ENCODE measurements at places on chromosomes 7 and 10.
A peak's percentile ranks its signal among the peaks of the same experiment; 100 is the strongest.

GRCh38 chr10:124918906-124919305 is 23.0 kb upstream of the ZRANB1 start:
- no peak for DNase-seq

DNA sequence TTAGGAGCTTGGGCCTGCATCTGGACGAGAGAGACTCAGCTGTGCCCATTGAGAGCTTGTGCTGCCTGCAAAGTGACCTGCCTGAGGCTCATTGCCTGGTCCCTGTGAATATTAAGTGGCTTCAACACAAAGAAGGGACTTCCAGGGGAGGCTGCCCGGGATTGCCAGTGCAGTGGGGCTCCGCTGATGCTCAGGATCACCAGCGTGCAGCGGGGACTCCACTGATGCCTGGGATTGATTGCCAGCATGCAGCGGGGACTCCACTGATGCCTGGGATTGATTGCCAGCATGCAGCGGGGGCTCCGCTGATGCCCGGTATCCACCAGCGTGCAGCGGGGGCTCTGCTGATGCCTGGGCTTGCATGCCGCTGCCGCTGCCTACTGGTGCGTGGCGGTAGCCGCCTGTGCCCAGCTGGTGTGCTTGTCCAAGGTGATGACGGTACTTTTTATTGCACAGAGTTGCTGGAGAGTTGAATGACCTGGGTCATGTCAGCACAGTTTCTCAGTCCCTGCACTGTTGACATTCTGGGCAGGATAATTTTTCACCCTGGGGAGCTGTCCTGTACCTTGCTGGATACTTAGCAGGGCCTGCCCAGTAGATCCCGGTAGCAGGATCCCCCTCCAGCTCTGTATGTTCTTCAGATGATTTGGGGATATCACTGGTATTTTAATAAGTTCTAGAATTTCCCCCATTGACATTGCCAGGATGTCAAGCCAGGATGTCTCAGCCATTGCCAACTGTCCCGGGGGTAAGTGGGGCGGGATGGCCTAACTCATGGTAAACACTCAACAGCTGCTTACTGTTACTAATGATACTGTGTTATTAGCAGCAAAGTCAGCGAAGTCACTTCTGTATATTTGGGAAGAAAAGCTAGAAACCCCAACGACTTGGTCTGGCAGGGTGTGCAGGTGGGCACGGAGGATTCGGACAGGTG is 13.0 kb downstream of the DOCK1 start:
- DNase-seq = no peak

DNA sequence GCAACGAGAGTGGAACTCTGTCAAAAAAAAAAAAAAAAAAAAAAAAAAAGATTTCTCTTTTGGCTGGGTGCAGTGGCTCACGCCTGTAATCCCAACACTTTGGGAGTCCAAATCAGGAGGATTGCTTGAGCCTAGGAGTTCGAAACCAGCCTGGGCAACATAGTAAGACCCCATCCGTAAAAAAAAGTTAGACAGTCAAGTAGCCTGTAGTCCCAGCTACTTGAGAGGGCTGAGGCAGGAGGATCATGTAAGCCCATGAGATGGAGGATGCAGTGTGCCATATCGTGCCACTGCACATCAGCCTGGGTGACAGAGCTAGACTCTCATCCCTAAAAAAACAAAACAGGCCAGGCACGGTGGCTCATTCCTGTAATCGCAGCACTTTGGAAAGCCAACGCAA is 25.2 kb downstream of the PDLIM1 start:
- DNase-seq = no peak

DNA sequence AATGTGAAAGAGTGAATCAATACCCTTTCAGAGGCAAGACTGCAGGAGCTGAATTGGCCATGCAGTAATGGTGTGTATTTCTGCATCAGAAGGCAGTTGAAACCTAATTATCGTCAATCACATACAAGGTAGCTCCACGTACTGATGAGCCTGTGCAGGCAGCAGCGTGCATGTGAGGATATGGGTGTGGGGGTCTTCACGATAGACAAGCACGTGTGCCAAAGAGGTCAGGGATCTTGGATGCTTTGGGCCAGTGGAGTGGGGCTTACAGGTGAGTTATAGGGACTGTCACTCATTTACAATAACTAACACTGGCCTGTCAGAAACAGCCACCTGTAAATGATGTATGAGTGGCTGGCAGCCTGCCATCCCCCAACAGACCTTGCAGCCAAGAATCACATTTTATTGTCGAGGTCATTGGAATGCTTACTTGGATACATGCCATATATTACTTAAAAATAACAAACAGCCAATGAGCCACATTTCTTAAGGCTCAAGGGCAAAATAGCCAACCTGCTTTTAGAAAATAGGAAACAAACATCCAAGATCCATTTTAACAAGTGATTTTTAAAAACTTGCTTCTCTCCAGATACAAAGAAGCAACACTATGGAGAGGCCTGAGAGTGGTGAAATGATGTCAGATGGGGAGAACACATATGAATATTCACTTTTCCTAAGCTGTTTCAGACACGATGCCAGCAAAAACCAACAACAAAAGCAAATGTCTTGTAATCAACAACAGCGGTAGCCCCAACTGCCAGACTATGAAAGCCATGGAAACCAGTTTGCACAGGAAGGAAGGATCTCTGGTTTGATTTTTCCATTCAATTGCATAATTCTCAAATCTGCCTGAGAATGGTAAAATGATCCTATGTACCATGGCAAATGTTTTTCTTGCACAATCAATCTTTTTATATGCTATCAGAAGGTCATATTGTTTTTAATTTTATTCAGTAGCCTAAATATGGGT is 210.7 kb downstream of the SKAP2 start:
- DNase-seq = peak; percentile 39

GRCh38 chr10:124256151-124256550 is 162.6 kb downstream of the OAT start:
- DNase-seq = no peak

- DNase-seq = no peak
Measured at GRCh38 chr7:98200364-98200763, 10.9 kb upstream of the BHLHA15 start.

GRCh38 chr7:157312941-157313340 is 23.9 kb upstream of the DNAJB6 start:
- DNase-seq = no peak

GRCh38 chr7:67870396-67870795 is 873.8 kb downstream of the TYW1 start:
- no peak for DNase-seq

GRCh38 chr7:81301815-81302214 is 383.0 kb upstream of the SEMA3C start:
- DNase-seq = no peak

GRCh38 chr7:115034515-115034914 is 112.6 kb downstream of the MDFIC start:
- no peak for DNase-seq

DNA sequence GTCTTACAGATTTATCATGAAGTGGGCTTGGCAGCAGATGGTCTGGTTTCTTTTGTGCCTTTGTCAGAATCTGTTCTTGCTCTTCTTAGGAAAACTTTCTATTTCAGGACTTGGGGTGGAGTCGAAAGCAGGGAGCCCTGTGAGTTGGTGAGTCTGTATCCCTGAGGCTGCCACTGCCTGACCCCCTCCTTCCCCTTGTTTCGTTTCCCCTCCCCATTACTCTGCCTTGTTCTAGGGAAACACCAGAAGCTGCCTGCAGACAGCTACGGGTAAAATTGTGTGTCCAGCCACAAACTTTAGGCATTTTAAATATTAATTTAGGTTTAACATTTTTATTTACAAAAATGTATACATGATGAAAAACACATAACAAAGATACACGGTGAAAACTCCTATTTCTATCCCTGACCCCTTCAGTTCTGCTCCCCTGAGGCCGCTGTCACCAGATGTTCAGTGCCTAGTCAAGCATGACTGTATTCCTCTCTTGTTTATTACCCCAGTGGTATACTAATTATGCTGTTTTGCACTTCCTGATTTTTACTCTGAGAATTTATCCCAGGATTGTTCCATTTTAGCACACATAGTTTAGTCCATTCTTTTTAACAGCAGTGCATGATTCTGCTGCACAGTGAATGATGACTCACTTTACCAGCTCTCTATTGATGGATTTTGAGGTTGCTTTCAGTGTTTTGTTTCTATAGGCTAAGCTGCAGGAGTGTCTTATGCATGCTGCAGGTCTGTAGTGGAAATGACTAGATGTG is 9.1 kb downstream of the TSPAN14 start:
- DNase-seq = peak; percentile 40

- no peak for DNase-seq
Measured at GRCh38 chr10:126439942-126440341, 51.7 kb upstream of the ADAM12 start.

DNA sequence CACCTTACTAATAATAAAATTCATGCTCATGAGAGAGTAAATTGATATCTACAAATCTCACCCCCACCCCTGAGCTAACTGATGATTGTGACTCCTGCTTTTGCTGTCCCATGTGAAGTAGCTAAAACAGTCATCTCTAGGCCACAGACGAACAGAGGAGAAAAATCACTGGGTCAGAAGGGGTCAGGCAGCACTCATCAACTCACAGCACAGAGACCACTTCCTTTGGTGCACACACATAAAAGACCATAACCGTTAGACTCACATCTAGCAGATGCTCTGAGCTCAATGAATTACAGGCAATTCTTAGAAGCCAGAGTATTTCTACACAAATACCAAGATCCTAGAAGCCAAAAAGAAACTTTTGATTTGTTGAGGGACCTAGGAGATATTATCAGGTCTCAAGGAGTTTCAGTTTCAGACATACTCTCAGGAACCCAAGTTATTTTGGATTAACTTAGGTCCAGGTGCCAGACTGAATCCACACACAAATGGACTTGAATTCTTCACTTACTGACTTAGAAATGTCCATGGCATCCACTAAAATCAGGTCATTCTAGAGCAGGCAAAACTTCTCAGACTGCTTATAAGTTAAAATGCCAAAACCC is 65.0 kb upstream of the TES start:
- no peak for DNase-seq

DNA sequence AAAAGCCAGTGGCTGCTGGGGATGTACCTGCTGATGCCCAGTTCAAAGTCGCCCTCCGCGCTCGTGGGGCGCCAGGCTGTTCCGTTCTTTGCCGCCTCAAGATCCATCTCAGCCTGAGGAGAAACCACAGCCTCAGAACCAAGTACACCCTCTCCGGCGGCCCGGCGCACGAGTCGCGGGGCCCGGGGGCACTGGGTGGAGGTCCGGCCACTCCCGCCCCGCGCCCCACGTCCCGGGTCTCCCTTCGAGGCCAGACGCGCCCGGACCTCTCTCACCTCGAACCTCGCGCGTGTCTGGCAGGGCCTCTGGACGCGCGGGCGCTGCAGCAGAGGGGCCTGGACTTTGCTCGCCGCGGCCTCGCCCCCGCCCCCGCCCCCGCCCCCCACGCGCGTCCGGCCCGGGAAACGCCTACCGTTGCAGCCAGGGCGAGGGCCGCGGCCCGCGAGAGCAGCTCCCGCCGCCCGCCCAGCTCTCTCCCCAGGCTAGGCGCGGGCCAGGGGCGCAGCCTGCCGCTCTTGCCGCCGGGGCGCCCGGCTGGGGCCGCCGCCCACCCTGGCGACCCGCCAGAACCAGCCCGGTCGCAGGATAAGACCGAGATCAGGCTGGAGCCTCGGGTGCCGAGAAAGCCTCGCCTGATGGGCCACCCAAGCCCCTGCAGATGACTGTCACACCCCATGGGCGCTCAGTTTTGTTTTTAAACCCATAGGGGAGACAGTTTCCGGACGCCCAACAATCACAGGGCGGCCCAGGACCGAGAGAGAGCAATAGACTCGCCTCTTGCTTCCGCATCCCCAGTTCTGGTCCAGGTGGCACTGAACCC is at the start of gene ABCB4:
ABCB4 (minus strand) TSS at position 322 of the 820 bp plus-strand sequence; CDS start at position 107, 215 bp downstream.
- no peak for DNase-seq

DNA sequence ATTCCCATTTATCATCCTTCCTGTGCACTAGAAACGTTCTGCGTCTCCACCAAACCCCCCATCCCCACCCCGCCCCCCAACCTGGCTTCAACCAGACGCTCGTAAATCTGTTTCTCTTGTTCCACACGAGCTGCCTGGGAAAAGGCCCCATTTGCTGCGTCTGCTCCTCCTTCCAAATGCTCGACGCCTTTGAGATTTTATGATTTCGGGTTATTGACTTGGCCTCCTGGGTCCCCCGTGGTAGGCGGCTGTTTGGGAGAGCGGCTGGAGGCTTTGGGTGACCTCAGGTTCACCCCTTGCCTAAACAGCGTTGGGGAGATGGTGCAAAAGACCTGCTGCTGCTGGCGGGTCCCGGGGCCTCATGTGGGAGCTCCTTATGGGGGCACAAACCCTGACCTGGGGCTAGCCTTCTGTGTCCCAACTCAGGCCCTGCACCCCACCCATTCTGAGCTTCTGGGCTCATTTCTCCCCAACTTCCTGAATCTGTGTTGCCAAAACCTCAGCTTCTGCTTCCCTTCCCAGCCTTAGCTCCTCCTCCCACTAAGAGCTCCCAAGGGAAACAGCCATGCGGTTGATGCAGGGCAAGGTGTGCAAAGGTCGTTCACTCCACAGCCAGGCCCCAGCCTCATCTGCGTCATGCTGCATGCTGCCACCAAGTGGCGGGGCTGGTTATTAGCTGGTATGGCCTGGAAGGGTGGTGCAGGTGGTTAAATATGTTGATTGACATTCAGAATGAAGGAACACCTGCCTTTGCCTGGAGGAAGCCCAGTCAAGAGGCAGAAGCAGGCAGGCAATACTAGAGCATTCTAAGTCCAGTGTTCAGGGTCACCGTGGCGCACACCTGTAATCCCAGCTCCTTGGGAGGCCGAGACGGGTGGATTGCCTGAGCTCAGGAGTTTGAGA is 49.1 kb upstream of the ELN start:
- peak; percentile 31 for DNase-seq

GRCh38 chr7:124275411-124275810 is 242.5 kb upstream of the TMEM229A start:
- DNase-seq = peak; percentile 50

- no peak for DNase-seq
Measured at GRCh38 chr7:142896151-142896550, 10.6 kb upstream of the TRPV6 start.

- no peak for DNase-seq
Measured at GRCh38 chr10:16966991-16967865, 150.0 kb upstream of the RSU1 start.

DNA sequence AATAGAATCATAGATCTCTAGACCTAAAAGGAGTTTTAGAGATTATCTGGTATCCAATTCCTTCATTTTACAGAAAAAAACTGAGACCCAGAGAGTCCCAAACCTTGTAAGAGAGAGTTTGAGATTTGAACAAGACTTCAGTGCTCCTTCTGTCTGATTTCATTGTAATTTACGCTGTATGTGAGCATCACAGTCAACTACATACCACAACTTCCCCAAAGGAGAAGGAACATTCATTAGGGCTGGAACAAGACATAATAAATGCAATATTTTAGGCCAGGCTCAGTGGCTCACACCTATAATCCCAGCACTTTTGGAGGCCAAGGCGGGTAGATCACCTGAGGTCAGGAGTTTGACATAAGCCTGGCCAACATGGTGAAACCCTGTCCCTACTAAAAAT is 17.3 kb upstream of the PRKAR2B start:
- DNase-seq = no peak

DNA sequence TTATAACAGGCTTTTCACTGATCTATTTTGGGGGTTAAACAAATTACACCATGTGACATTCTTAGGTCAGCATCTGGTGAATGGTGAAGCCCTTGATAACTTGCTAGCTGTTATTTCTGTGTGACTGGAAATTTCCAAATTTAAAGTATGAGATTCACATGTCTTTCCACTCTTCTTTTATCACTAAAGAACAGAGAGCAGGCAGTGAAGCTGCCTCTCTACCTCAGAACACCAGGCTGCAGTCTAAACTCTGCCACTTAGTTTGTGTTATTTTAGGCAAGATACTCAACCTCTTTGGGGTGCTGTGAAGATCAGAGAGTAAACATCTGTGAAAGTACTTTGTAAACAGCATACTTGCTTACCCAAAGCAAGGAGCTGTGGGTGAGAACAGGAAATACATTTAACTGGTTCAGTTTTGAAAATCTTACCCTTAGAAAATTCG is 15.5 kb upstream of the SP4 start:
- DNase-seq = no peak

GRCh38 chr7:92289321-92289720 is 43.5 kb downstream of the ANKIB1 start:
- DNase-seq = no peak
